T-helper 9 cell (primary cell): ENCODE measurements at places on chromosomes 5 and 9.
A peak's percentile ranks its signal among the peaks of the same experiment; 100 is the strongest.

DNA sequence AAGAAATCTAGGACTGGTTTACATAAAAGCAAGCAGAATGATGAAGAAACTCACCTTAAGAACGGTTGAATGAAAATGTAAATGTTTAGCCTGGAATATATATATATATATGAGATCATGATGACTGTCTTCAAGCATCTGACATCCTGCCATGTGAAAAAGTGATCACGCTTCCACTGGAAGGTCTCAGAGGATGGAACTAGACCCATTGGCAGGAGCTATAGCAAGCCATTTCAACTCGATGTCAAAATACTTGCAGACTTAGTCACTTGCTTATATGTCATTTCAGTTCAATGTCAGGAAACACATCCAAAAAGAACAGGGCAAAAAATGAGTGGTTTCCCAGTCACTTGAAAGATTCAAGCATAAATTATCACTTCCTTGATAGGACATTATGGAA is 22.2 kb upstream of the TMEM161B start:
- DNase-seq, result no peak

DNA sequence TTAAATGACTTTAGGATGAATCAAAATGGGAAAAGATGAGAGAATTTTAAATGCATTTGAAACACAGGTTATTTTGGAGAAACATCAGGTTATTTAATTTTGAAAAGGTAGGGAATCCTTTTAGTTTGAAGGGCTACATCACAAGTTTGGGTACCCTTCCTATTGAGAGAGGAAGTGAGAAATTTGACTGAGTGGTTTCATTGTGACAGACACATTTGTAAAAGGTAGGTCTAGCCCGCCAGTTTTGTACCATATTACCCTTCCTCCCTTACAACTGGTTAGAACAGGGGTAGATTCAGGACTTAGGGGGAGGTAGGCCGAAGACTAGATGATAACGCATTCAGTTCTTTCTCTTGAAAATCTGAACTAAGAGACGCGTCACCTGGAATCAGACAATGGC is 464.2 kb downstream of the EBF1 start:
- DNase-seq, result no peak

DNA sequence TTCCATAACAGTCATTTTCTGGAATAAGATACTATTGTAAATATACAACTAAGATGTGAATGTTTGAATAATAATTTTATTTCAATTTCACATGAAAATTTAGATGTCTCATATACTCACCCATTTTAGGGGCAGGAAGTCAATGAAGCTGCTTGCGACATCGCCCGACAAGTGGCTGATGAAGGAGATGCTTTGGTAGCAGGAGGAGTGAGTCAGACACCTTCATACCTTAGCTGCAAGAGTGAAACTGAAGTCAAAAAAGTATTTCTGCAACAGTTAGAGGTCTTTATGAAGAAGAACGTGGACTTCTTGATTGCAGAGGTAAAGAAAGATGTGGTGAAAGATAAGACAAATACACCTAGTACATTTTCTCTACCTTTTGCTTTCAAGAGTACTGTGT is 8.6 kb downstream of the BHMT start:
- DNase-seq, result no peak

- DNase-seq, result peak; percentile 30
These were observed 597 bp upstream of the TMEM250 start for GRCh38 chr9:136119061-136119882.

DNA sequence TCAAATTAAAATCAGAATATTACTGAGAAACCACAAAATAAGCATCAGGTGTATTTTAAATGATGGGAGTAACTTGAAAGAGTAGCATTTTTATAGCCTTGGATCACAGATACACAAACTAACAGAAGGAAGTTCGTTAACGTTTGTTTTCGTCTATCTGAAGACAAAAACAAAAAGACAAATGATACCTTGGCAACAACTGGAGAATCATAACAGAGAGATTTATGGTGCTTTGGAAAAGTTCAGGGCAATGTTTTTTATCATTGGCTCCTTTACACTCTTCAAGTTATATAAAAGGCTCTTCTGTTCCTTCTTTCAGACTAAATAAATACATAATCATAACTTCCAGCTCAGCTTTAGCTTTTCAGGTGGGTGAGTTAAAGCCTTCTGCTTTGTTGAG is 128.1 kb upstream of the VLDLR start:
- DNase-seq, result no peak

- no peak for DNase-seq
These were observed 113.8 kb downstream of the ZNF462 start for GRCh38 chr9:106976772-106977171.

DNA sequence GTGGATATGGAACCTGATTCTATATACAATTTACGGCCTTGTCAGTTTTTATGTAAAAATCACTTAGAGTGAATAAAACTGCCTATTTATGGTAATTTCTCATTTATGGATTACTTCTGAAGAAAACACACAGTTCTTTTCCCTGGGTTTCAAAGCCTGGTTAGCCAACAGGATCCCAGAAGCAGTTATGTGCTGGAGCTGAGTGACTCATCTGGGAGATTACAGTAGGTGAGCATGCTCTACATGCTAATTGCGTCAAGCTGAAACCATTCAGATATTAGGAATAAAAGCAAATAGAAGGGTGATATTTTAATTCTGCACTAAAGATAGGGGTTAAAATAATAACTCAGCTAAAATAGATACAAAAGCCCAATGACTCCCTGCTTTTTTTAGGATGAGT is 47.8 kb downstream of the PDE4D start:
- DNase-seq, result no peak

- DNase-seq, result no peak
These were observed 68.2 kb downstream of the DOCK2 start for GRCh38 chr5:169705322-169705721.

GRCh38 chr9:112562235-112562958 is 75.8 kb downstream of the KIAA1958 start:
- DNase-seq, result no peak

DNA sequence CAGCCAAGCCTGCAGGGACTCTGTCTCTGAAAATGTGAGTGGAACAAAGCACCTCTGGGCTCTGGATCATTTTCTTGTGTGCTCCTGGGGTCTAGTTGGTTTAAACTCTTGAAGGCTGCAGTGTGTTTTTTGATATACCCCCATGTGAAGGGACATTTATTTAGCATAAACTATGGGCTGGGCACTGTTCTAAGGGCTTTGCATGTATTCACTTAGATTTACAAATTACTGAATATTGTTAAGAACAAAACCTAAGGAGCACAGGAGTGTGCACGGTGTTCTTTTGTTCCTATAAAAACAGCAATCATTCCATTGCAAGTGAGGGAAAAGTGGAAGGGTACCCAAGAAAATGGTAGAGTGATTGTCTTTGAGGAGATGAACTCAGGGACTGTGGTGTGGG is 20.0 kb upstream of the CD180 start:
- no peak for DNase-seq

DNA sequence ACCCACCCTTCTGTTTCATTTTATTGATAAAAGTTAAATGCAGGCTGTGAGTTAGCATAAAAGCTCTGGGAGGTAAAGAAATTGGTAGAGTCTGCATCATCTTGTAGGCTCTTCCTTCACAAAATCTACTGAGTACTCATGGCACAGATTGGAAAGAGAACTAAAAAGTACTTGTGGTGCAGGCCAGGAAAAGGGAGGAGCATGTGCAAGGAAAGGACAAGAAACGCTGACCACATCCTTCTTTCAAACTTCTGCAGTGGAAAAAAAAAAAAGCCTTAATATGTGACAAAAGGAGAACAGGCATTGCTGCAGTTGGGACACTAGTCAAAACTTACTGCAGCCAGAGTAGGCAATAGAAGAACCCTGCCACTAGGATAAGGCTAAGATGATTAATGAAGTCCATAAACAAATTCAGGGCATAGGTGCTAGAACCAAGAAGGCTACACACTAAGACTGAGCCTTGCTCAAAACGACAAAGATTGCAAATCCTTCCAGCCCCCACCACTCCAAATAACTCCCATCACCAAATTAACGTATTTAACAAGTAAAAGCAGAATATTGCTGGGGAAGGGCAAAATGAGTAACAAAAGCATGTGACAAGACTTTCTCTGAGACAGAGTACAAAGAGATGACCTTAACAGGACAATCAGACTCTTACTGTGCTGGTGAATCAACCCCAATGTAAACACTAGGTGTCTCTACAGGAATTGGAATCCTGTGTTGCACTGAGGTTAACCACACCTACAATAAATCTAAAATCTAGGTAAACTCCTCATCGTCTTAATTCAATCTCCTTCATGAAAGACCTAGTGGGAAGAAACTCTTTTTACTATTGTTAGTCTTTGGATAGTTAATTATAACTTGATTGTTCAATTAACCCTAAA is 1024.8 kb downstream of the TLE1 start:
- no peak for DNase-seq

- DNase-seq, result no peak
These were observed 24.2 kb upstream of the MYORG start for GRCh38 chr9:34400686-34401602.
